Astrocyte (in vitro differentiated cells and primary cell): ENCODE measurements at places on chromosomes 3 and 15.
A peak's percentile ranks its signal among the peaks of the same experiment; 100 is the strongest.

DNA sequence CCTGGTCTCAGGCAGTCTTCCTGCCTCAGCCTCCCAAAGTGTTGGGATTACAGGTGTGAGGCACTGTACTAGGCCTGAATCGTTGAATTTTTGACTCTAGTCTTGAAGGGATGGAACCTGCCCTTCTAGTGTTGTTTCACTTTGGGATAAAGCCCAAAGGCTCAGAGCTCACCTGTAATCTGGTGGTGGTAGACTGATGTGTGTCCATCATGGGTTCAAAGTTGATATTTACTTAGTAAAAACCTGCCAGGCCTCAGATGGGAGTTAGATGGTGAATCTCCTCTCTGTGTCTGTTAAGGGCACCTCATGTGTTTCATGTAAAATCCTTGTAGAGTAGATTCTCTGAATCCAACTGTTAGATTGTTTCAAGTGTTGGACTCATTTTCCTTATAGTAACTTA is 41.1 kb downstream of the FNDC3B start:
- no peak for DNase-seq

- DNase-seq: peak; percentile 28
Measured at GRCh38 chr15:98651036-98651481, 2.7 kb downstream of the IGF1R start.

- no peak for DNase-seq
Measured at GRCh38 chr3:42569593-42570142, 12.1 kb downstream of the SEC22C start.

- no peak for DNase-seq
Measured at GRCh38 chr15:68051109-68051508, 3.0 kb upstream of the PIAS1 start.

GRCh38 chr3:23461069-23461468 is 257.9 kb downstream of the UBE2E2 start:
- DNase-seq: peak; percentile 35

DNA sequence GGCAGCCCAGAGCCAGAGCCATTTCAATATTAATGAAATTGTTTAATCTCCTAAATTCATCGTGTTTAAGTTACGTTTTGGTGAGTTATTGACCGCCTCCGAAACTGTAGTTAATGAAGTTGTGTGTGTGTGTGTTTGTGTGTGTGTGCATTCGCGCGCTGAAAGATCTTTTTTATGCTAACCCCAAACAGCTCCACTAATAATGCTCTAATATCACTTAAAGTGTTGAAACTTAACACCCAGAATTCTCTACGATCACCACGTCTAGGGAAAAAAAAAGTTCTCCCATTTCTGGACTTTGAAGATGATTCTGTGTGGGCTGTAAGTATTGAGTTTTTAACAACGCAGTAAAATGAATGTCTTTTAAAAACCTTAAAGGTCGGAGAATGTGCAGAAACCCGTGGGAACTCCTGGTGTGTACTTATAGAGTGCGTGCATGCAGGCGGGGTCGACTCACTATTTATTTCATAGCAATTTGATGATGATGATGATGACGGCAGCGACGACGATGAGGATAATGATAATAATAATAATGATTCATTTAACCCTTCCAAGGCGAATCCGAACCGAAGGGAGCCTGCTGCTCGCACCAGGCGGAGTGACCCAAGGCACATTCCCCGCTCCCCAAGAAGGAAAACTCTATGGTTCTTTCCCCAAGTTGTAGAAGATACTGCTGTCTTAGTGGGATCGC is 1.4 kb upstream of the FOXB1 start:
- no peak for DNase-seq

GRCh38 chr3:175311946-175312345 is 452.8 kb downstream of the NAALADL2 start:
- no peak for DNase-seq

GRCh38 chr3:129005526-129006303 is 4.6 kb downstream of the EFCC1 start:
- no peak for DNase-seq

DNA sequence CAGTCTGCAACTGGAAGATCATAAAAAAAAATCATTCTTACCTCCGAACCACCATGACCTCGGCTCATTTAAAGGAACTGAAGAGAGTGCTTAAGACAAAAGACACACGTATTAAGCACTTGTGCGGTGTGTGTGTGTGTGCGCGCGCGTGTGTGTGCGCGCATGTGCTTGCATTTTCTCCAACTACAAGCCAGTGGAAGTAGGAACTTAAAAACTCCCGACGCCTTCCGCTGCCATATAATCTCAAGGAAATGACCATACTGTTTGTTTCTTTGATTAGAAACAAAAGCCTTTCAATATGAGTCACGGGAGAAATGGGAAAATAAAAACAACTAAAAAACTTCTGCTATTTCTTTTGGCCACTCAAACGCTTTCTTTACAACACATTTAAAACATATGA is 32.4 kb downstream of the FRMD4B start:
- no peak for DNase-seq

GRCh38 chr3:13189639-13190377 is 116.6 kb upstream of the IQSEC1 start:
- peak; percentile 11 for DNase-seq

DNA sequence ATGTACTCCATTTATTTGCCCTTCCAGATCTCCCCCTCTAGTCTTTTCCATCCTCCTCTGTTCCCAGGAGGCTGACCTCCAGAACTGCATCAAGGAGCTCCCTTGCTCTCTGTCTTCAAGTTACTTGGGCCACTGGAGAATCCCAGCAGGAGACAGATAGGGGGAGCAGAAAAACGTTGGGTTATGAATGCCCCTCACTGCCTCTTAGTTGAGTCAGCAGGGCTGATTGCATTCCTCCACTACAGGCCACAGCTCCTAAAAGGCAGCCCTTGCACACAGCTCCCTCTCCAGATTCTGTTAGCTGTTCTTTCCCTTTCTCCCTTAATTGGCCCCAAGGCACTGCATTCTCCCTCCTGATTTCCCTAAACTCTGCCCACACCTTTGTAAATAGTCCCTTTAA is 12.4 kb upstream of the CEP152 start:
- DNase-seq: peak; percentile 41

DNA sequence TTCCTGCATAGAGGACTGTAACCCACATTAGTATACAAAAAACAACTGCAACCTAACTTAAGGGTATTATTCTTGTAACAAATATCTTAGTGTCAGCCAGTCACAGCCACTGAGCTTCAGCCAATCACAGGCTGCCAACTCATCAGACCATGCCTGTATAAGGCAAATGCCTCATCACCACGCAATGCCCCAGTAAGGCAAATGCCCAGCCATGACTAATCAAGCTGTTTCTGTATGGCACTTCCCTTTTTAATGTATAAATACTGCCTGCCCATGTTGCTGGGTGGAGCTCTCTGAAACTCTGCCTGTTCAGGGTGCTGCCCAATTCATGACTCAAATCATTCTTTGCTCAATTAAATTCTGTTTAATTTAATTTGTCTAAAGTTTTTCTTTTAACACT is 18.4 kb upstream of the GABRA5 start:
- DNase-seq: no peak

DNA sequence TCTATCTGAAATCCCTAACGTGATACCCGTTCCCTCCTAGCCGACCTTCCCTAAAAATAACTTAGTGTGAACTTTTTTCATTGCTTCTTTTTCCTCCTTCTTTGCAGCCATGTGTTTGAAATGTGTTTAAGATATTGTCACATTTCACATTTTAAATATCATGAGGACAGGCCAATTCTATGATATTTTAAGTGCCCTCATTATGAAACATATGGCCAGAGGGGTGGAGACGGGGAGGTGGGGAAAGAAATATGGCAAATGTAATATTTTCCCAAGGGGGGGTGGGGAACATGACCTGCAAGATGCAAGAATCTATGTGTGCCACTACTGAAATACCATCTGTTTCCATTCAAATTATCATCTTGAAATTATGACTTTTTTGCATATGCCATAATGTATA is 1039.2 kb downstream of the AGBL1 start:
- DNase-seq: no peak

DNA sequence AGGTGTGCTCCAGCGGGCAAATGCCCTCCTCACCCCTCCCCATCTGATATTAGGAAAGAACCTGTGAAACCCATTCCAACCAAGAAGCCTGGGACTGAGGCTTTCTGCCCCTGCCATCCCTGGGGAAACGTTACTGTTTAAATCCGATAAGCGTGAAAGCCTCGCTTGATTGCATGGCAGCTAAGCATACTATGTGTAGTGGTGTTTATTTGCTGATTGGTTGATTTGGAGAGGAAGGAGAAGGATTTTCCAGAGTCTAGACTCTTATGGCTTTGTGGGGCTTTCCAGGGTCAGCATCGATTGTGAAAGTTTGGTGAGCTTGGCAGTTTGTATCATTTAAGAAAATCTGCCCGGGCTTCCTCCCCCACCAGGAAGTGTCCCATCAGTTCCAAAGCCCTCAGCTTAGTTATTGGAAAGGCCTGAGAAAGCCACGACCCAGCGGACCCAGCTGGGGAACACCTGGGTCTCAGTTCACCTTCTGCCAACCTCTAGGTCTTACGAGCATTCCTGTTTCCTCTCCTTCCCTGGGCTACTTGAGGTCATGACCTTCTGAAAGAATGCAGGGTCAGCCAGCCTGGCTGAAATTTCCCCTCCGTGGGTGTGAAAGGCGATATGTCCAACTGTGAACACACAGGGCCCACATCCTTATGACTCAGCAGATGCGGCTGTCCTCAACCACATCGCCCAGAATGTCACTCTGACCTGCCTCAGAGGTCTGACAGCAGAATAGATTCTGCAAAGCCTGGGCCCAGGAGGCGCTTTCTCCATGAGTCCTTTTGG is 62.8 kb upstream of the HERC1 start:
- DNase-seq: peak; percentile 73

DNA sequence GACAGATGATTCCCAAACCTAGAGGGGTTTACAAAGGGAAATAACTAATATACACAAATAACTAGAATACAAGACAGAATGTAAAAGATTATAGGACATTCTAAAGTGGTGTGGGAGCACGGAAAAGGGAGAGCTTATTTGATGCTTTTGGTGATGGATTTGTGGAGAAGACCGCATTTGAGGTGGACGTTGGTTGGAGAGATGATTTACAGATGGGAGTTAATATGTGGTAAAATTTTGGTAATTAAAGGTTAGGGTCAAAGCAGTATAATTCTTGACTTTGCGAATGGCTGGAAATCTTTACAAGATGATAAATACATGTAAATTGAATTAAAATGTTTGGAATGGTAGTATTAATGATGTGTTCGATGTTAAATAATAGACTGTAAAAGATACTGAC is 1.2 kb downstream of the KNL1 start:
- no peak for DNase-seq

DNA sequence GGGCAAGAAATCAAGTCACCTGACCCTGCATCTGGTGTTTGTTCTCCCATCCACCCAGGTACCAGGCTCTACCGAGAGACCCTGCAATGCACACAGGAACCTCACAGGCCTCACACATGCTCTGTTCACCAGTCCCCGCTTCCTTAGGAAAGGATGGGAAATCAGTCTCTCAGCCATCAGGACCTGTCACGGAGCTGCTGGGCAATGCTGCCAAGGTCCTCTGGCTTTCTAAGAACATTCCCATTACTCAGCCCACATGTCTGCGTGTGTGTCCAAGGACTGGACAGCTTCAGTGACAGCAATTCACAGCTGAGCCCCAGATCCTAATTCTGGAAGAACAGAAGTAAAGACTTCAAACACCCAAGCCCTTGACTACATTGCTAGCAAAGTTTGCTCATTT is 6.5 kb upstream of the SRGAP3 start:
- DNase-seq: no peak

DNA sequence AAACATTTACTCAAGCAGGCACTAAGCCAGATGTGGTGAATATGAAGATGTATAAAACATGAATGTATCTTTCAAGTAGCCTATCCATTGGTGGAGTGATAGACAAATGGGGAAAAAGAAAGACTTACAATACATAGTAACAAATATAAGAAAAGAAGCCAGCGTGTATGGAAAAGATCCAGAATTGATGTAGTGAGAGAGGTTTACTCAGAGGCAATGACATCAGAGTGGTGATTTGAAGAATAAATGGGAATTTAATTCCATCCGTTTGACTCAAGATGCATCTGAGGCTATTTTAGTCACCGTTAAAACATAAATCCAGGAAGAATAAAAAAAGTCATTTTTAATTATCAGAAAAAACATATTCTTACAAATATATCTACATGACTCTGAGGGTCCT is 162.6 kb downstream of the IL1RAP start:
- DNase-seq: peak; percentile 84

DNA sequence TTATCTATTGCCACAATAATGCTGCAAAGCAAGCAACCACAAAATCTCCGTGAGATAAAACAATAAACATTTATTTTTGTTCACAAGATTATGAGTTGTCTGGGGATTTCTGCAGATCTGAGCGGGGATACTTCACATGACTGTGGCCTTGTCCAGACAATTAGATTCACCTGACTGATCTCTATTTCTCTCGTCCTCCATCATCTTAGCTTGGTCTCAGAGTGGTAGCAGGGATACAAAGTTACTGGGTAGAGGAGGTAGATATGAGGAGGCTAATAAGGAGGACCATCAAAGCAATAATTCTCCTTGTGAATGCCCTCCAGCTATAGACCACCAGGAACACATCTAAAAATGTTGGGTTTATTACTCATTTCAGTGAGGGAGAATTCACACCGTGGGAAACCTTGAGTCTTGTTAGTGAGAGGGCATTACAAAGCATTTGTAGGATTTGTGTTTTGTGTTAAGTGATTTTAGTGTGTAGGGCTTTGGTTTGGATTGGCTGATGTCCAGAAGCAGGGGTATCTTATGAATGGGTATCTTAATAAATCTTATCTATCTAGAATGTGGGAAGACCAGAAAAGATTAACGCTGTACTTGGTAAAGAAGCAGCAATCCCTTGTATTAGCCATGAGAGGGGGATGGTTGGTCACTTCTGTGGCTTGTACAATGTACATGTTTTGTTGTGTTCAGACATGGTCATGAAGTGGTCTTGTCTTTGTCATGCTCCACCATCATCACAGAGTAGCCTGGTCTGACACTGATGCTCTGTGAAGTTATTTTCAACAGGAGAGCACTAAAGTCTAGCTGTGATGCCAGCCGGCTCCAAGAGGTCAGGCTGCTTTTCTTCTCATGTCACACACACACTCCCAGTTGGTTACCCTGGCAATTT is 287.6 kb upstream of the STT3B start:
- no peak for DNase-seq

DNA sequence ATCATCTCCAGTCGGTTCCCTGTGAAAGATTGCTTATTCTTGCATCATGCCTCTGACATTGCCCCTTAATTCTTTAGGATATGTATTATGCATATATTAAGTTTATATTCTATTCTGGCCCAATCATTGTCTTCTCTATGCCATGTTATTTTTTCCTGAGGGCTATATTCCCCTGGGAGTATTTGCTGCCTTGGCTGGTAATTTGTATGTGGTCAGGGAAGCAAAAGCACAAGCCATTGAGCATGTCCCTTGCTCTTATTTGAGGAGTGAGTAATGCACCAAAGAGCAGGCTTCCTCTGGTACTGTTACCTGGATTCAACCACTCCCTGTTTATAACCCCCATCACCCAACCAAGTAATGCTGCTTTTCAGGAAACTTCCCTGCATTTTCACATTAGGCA is 36.3 kb downstream of the STAC start:
- DNase-seq: no peak

- DNase-seq: no peak
Measured at GRCh38 chr3:178060407-178060806, 475.8 kb upstream of the KCNMB2 start.

- DNase-seq: no peak
Measured at GRCh38 chr3:39143051-39143885, 10.1 kb downstream of the CSRNP1 start.
